ENCODE measurements at places on chromosomes 3 and 15.

- peak; percentile 45 for DNase-seq
Measured at GRCh38 chr3:180680097-180680430, 775 bp upstream of the CCDC39 start.

- no peak for DNase-seq
Measured at GRCh38 chr15:75849167-75849566, 5.9 kb downstream of the UBE2Q2 start.

DNA sequence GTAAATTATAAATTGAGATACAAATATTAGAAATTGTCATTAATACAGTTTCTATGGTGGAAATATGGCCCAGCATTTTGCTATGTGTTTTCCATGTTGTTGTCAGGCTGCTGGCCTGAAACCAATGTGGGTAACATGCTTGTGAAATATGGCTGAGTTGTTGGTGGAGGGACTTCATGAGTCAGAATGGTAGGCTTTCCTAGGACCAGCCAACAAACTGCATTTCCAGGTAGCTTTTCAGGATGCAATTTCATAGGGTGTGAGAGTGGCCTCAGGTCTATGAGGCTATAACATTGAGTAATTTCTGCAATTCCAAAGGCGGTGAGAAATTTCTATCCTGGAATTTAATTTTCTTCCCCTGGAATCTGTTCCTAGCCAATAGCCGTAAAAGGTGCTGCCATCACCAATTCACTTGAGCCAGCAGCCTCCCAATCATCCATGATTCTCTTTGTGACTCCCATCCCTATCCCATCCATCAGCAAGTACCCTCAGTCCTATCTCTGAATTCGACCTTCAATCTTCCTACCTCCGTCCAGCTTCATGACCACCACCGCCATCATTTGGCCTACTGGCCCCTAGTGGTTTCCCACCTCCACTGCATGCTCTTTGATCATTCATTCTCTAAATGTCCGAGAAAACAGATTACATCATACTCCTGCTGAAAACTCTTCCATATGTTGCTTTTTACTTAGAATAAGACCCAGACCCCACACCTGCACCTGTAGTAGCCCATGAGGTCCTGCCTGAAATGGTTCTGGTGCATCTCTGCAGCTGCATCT is 276.6 kb upstream of the CFAP20DC start:
- DNase-seq, result no peak

DNA sequence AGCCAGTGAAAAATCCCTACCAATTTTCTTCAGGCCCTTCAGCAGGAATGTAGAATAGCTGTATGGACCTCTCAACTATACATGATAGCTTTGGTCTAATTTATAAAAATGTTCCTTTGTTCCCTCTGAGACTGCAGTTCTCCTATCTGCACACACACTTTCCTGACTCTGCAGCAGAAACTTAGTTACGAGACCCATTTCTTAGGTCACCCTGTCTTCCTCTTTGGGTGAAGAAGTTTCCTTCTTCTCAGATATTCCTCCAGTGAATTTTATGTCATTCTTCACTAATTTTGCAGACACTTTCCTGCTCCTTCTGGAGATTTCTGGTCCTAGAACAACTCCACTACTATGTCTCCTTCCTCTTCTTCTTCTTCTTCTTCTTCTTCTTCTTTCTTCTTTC is 42.6 kb downstream of the CD200R1L start:
- no peak for DNase-seq

GRCh38 chr3:122349171-122349570 is 24.1 kb downstream of the CSTA start:
- no peak for DNase-seq
